NB4 (cell line): ENCODE measurements at places on chromosomes 3 and 15.
A peak's percentile ranks its signal among the peaks of the same experiment; 100 is the strongest.

- DNase-seq = no peak
Measured at GRCh38 chr3:169054471-169054870, 609.0 kb downstream of the MECOM start.

DNA sequence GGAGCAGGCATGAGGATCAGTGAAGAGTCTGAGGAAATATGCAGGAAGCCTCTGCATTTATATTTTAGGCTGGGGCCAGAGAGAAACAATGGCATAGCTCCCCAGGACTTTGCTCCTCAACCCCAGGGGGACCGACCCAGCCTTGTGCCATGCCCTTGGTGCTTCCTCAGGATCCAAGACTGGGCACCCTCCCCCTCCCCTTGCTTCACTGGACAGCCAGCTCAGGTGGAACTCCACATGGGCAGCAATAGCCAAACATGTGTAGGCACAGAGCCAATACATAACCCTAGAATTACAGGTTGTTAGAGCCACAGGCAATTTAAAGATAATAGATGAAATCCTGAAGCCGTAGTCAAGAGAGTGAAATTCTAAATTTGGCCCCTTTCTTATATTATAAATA is 73.0 kb upstream of the ETV5 start:
- DNase-seq = no peak

DNA sequence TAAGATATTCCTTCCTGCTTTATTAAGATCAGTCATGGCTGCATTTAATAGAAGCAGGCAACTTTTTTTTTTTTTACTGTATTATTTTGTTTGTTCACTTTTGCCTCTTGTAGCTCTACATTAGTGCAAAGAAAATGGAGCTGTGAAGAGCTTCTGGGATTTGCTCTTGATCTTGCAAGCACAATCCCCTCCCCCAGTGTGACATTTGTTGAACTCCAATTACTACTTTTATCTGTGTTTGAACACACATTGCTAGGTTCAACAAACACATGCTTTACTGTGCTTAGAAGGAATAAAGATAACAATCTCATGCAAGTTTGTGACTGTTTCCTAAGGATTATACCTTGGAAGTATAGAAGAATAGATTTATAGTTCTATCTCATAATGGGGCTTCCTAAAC is 648.8 kb downstream of the NLGN1 start:
- DNase-seq = no peak

DNA sequence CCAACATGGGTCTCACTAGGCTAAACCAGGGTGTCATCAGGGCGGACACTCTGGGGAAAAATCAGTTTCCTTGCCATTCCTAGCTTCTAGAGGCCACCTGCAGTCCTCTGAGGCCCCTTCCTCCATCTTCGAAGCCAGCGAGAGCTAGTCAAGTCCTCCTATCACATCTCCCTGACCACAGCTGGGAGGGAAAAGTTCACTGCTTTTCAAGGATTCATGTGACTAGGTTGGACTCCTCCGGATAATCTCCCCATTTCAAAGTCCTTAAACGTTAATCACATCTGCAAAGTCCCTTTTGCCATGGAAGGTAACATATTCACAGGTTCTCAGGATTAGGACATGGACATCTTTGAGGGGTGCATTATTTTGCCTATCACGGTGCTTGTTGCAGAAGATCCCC is 35.9 kb upstream of the MAP3K13 start:
- DNase-seq = no peak

GRCh38 chr15:85986116-85986515 is 93.6 kb upstream of the AGBL1 start:
- no peak for DNase-seq

- no peak for DNase-seq
Measured at GRCh38 chr3:171986757-171987518, 52.4 kb upstream of the FNDC3B start.

- no peak for DNase-seq
Measured at GRCh38 chr3:113167825-113168801, 43.2 kb upstream of the BOC start.

GRCh38 chr15:35992791-35993190 is 446.8 kb upstream of the DPH6 start:
- no peak for DNase-seq

DNA sequence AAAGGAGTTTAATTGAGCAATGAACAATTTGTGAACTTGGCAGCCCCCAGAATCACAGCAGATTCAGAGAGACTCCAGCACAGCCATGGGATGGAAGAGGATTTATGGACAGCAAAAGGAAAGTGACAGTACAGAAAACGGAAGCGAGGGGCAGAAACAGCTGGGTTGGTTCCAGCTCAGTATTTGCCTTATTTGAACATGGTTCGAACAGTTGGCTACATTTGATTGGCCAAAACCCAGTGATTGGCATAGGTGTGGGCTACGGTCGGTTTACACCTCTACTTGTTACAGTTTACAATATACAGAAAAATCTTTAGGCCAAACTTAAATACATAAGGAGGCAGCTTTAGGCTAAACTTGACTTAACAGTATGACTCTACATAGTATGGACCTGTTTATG is 9.7 kb upstream of the MAP3K13 start:
- DNase-seq = no peak

DNA sequence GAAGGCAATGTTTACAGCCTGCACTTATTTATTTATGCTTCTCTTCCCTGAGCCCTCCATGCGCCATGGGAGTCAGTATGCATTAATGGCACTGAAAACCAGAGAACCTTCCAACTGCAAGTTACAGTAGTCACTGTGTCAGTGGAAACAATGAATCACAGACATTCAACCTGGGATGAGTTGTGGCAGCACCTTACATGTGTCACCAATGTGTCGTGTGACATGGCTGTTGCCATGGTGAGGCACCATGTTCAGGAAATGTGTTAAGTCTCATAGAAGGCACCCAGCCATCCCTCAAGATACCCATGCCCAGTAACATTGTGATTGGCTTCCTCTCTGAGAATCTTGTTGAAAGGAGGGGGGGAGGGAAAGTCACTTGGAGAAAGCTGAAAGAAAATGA is 105.0 kb downstream of the FOXP1 start:
- DNase-seq = no peak

DNA sequence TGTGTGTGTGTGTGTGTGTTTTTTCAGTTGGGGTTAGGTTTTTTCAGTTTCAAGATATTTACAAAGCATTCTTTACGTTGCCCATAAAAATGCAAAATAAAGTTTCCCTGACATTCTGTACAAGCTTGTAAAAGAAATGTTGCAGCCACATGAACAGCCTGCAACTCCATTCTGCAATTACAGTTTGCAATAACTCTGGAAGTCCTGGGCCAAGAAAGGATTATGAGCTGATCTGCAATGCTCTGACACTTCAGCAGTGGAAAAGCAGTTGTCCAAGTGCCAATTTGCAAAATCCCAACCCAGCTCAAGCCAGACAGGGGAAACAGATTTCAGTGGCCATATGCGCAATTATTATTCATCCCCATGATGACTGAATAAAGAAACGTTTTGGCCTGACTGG is 322.1 kb downstream of the MEX3B start:
- DNase-seq = no peak

DNA sequence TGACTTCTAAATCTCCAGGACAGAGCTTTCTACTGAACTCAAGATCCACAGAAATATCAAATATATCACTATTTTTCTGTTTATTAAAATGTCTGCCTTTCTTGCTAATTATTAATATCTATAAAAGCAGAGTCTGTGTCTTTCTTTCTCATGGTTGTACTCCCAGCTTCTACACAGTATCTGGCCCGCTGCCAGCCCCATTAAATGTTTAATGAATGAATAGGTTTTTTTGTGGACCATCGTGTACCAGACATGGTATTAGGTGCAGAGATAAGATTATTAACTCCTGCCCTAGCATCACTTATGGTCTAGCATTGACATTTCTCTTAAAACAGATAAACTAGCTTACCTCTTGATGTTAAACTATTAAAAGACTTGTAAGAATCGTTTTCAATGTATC is 111.4 kb upstream of the RBMS3 start:
- DNase-seq = no peak

DNA sequence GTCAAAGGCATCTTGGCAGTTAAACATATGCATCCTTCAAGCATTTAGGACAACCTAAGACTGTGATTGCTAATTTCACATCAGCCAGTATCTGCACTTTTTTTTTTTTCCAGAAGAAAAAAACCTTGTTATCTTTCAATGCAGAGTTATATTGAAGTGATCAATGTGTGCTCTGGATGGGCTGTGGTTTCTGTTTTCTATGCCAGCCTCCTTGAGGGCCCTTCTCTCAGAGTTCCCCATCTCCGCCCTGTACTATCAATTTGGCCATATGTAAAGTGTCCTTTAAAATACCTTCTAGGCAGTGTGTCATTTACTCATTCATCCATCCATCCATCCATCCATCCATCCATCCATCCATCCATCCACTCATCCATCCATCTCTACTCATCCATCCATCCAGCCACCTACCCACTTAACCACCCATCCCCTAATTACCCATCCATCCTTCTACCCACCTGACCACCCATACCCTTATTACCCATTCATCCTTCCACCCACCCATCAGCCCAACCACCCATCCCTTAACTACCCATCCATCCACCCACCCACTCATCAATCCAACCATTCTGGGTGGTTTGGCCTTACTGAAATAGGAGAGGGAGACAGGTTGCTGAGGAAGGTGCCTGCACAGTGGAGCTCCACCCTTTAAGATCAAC is 322.1 kb downstream of the CHST2 start:
- no peak for DNase-seq

GRCh38 chr3:150985711-150986110 is 13.2 kb upstream of the CLRN1 start:
- DNase-seq = no peak

DNA sequence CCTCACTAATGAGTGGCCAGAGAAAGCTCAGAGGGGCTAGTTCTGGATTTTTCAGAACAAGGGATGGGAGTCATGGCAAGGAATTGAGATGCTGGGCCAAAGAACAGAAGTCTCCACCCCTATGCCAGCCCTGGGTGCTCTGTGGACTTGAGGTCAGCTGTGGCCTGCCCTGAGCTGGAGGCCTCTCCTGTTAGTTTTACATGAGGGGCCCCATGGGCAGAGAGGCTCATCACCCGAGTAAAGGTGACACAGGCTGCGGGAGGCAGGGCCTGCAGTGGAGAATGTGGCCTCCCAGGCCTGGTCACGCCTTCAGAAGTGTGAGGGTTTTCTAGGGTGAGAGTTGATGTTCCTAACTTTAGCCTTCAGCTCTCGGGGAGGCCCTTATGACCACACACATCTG is 44.9 kb downstream of the ABHD5 start:
- no peak for DNase-seq

GRCh38 chr3:139468399-139468798 is 7.9 kb downstream of the RBP2 start:
- no peak for DNase-seq

DNA sequence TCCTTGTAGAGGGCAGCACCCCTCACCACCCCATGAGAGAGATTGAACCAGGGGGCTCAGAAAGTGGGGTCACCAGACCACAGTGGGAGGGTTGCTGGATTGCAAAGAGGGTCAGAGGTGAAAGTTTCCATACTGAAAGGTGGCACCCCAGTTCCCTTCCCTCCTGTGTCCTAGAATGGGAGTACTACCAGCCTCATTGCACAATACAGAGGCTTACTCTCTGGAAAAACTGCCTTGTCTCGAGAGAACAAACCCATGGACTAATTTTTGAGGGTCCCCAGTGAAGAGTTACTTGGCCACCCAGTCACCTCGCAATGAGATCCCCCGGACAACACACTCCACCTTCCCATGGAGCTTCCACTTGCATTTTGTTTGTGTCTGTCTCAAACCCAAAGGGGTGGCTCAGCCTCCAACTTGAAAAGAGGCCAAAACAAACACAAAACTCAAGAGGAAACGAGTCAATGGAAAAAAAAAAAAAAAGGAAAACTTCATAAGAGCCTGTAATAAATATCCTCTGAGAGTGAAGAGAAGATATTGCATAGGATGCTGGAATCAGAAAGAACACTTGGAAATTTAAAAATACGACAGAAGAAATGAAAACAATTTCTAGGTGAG is 18.6 kb downstream of the MESP2 start:
- DNase-seq = no peak

- peak; percentile 39 for DNase-seq
Measured at GRCh38 chr3:50357481-50357880, 1.8 kb downstream of the TMEM115 start.

GRCh38 chr3:32910954-32911353 is 40.5 kb upstream of the CCR4 start:
- DNase-seq = no peak
